ENCODE measurements at places on chromosomes 1 and 21. TPM values are rescaled to one million over a fixed set of nuclear protein-coding genes. Genes with fewer than 3 reads are reported as not detected.
A peak's percentile ranks its signal among the peaks of the same experiment; 100 is the strongest.

GRCh38 chr1:35586808-35587207, 13.7 kb downstream of the TFAP2E start:
- H3K4me3 ChIP-seq, result no peak overlapping the region
- 0 out of 2 replicates have a peak, but pooled peaks cover 3% of the 10 kb centered on the region for H3K36me3 ChIP-seq
- no peaks in the 10 kb centered on the region for H3K27me3 ChIP-seq

DNA sequence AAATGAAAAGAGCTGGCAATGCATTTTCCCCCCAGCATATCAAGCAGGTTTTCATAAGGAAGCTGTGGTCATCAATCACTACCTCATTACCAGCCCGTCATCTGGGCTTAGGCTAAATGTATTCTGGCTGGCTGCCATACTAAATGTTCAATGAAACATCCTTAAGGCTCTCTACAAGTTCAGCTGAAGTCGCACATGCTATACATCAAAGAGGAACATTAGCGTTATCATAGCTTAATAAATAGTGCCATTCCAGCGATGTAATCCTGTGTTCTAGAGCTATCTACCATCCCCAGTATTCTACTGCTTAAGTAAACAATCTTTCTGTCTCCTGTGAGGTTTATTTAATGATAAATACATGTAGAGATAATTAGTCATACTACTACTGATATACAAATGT, 288.8 kb downstream of the DPYD start:
- DNase-seq, result no peak
- H3K27ac ChIP-seq, result no peak overlapping the region
- H3K4me1 ChIP-seq, result no peaks in the 10 kb centered on the region

DNA sequence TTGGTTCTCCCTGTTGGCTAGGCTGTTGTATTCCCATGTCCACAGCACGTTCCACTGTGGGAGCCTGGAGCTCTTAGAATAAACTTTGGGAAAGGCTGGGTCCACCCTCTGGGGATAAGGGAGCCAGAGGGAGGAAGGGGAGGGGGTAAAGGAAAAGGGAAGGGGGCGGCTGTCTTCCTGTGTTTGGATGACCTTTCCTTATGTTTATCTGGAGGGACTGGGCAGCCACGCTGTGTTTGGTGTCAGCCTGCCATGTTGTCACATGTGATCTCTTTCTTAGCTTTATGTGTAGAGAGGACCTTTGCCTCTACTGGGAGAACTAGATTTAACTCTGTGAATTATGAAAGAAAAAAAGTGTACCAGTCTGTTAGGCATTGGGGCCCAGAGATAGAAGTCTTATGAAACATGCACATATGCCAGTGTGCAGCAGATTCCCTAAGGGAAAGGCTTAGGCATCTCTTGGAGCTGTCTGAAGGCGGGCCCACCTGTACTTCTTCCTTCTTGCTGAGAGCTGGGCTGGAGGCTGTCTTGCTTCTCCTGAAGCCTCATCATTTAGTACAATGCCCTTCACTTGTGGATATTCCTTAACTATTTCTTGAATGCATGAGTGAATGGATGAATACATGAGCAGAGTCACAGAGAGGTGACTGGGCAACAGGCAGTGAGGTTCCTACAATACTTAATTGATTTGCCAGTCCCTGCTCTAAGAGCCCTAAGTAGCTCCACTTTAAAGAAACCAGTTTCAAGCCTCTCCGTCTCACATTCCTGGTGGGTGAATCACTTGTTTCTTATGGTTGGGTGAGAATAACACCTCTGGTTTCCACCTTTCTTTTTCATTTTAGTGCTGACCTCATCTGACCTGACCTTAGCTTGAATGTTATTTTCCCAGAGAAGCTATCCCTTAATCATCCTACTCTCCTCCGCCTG, 62.5 kb upstream of the ARHGAP29 start:
- H3K36me3 ChIP-seq, result no peaks in the 10 kb centered on the region

DNA sequence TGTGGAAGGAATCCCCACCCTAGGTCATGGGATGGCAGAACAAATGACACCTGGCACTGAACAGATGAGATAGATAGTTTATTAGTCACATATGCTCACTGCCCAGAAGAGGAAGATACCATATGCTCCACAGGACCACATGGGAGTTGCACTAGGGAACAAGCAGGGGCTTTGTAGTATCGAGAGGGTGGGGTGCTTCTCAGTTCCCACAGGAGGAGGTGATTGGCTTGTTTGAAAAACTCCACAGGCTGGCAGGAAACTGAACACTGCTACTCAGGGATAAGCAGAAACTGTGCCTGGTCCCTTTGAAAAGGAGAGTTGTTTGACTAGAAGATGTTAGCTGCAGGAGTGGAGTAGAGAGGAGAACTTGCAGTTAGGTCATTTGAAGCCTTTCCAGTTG, 31.9 kb upstream of the RXRG start:
- no peaks in the 10 kb centered on the region for H3K36me3 ChIP-seq
- H3K4me3 ChIP-seq, result no peak overlapping the region
- DNase-seq, result no peak
- H3K4me1 ChIP-seq, result no peaks in the 10 kb centered on the region
- no peaks in the 10 kb centered on the region for H3K27me3 ChIP-seq
- H3K27ac ChIP-seq, result no peak overlapping the region

DNA sequence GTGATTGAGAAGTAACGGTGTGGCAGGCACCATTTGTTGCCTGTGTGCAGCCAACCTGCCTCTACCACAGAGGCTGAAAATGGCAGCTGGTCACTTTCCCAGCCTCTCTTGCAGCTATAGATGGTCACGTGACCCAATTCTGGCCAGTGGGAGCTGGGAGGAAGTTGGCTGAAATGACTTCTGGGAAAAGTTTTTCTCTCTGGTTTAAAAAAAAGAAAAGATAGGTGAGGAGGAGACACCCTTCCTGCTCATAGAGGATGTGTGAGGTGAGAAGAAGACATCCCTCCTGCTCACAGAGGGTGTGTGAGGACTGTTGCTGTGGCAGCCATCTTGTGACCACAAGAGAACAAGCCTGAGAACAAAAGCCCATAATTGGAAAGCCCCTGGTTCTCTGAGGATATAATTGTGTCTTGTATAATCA, 122.8 kb downstream of the SYF2 start:
- no peak overlapping the region for H3K4me3 ChIP-seq
- DNase-seq, result no peak
- H3K27me3 ChIP-seq, result no peaks in the 10 kb centered on the region
- peaks cover 2% of the 10 kb centered on the region for H3K36me3 ChIP-seq
- no peak overlapping the region for H3K27ac ChIP-seq
- no peaks in the 10 kb centered on the region for H3K4me1 ChIP-seq

- no peak for DNase-seq
- no peaks in the 10 kb centered on the region for H3K36me3 ChIP-seq
- H3K27me3 ChIP-seq, result no peaks in the 10 kb centered on the region
These were observed 19.8 kb downstream of the LRRC38 start for GRCh38 chr1:13494025-13494424.

- H3K4me3 ChIP-seq, result no peak overlapping the region
- DNase-seq, result no peak
- no peaks in the 10 kb centered on the region for H3K27me3 ChIP-seq
These were observed 58.4 kb upstream of the ATP1B1 start for GRCh38 chr1:169048043-169048442.

DNA sequence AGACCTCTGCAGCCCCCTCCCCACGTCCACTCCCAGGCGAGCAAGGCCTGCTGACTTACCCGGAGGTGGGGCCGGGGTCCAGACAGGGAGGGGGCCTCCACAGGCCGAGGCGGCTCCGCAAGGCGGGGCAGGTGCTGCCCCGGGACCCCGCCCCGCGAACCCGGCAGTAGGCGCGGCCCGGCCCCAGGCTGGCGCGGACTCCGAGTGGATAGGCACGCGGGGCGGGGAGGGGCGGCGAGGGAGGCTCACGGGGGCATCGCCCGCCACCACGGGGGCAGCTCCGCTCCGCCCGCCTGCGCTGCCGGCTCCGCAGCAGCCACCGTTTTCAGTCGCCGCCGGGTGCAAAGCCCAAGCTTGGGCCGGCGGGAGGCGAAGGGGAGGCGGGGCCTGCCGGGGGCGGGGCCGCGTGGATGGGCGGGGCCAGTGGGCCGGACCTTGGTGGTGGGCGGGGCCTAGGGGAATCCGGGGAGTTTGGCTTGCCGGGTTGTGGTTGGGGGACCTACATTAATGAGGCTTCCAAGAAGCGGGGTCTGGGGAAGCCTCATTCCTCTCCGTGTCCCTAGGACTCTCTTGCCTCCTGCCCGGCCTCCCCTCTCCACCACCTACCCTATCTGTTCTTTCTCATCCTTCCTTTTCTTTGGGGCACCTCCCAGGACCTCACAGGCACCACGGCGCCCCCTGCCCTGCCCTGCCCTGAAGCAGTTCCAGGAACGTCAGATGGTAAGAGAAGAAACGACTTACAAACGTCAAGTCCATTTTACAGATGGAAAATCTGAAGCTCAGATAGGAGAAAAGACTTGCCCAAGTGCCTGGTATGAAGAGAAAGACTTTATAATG, at the start of gene RIMS3:
TSS of gene RIMS3 (minus strand) at position 348 of the 837 bp plus-strand sequence. CDS start 23,757 bp downstream, outside the sequence.
- H3K4me1 ChIP-seq, result peaks cover 5% of the 10 kb centered on the region
- no peaks in the 10 kb centered on the region for H3K36me3 ChIP-seq
- peak within 1 kb of the TSS; percentile 95 for H3K4me3 ChIP-seq

- H3K4me1 ChIP-seq, result peaks cover 6% of the 10 kb centered on the region
- H3K27me3 ChIP-seq, result no peaks in the 10 kb centered on the region
- H3K36me3 ChIP-seq, result no peaks in the 10 kb centered on the region
- no peak overlapping the region for H3K27ac ChIP-seq
These were observed 80.5 kb upstream of the VAV3 start for GRCh38 chr1:108045460-108045859.

DNA sequence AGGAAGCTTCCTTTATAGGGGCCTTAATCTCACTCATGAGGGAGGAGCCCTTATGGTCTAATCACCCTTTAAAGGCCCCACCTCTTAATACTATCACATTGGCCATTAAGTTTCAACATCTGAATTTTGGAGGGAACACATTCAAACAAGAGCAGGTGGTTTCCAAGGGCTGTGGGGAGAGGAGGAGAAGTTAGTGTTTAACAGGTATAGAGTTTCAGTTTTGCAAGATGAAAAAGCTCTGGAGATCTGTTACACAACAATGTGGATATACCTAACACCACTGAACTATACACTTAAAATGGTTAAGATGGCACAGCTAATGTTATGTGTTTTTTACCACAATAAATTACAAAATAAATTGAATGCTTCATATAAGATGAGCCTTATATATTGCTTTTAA, 113.4 kb upstream of the DNAH14 start:
- H3K36me3 ChIP-seq, result peaks cover under 1% of the 10 kb centered on the region
- H3K4me1 ChIP-seq, result no peaks in the 10 kb centered on the region
- H3K4me3 ChIP-seq, result no peak overlapping the region
- H3K27ac ChIP-seq, result no peak overlapping the region

DNA sequence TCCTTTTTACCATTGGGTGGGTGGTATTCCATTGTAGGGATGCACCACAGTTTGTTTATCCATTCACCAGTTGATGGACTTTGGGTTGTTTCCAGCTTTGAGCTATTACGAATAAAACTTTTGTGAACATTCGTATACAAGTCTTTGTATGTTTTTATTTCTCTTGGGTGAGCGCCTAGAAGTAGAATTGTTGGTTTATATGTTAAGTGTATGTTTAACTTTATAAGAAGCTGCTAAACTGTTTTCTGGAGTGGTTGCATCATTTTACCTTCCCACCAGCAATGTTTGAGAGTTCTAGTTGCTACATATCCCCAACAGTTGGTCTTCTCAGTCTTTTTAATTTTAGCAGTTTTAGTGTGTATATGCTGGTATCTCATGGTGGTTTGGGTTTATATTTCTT, 132.5 kb downstream of the PEX14 start:
- no peak overlapping the region for H3K27ac ChIP-seq
- H3K4me3 ChIP-seq, result no peak overlapping the region
- H3K36me3 ChIP-seq, result no peaks in the 10 kb centered on the region
- no peaks in the 10 kb centered on the region for H3K4me1 ChIP-seq

GRCh38 chr1:76083189-76083588, 8.6 kb downstream of the ST6GALNAC3 start:
- no peaks in the 10 kb centered on the region for H3K36me3 ChIP-seq
- no peaks in the 10 kb centered on the region for H3K27me3 ChIP-seq
- H3K27ac ChIP-seq, result no peak overlapping the region

GRCh38 chr1:168320800-168321450, 40.2 kb downstream of the TBX19 start:
- H3K36me3 ChIP-seq, result peaks cover 4% of the 10 kb centered on the region
- H3K27me3 ChIP-seq, result no peaks in the 10 kb centered on the region
- H3K4me1 ChIP-seq, result peaks cover 5% of the 10 kb centered on the region
- H3K4me3 ChIP-seq, result no peak overlapping the region

GRCh38 chr1:176567190-176567794, 104.3 kb downstream of the PAPPA2 start:
- no peak overlapping the region for H3K4me3 ChIP-seq
- no peaks in the 10 kb centered on the region for H3K4me1 ChIP-seq
- no peaks in the 10 kb centered on the region for H3K27me3 ChIP-seq
- no peak overlapping the region for H3K27ac ChIP-seq
- H3K36me3 ChIP-seq, result no peaks in the 10 kb centered on the region

DNA sequence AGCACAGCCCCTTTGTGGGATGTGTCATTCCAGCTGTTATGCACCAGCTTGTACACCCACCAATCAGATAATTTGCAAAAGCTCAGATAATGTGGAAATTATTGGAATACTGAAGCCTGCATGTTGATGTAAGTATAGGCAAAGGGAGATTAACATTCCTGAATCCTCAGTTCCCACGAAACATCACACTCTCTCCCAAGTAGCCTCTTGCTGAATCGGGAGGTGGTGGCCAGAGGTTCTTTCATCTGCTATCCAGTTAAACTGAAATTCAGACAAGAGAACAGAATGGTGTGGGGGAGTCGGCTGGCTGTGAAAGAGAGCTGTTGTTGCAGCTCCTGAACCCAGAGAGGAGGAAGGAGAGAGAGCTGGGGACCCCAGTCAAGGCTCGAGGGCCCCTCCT, 170.9 kb downstream of the ZBTB18 start:
- no peaks in the 10 kb centered on the region for H3K4me1 ChIP-seq
- H3K4me3 ChIP-seq, result no peak overlapping the region
- no peak overlapping the region for H3K27ac ChIP-seq
- H3K36me3 ChIP-seq, result no peaks in the 10 kb centered on the region

DNA sequence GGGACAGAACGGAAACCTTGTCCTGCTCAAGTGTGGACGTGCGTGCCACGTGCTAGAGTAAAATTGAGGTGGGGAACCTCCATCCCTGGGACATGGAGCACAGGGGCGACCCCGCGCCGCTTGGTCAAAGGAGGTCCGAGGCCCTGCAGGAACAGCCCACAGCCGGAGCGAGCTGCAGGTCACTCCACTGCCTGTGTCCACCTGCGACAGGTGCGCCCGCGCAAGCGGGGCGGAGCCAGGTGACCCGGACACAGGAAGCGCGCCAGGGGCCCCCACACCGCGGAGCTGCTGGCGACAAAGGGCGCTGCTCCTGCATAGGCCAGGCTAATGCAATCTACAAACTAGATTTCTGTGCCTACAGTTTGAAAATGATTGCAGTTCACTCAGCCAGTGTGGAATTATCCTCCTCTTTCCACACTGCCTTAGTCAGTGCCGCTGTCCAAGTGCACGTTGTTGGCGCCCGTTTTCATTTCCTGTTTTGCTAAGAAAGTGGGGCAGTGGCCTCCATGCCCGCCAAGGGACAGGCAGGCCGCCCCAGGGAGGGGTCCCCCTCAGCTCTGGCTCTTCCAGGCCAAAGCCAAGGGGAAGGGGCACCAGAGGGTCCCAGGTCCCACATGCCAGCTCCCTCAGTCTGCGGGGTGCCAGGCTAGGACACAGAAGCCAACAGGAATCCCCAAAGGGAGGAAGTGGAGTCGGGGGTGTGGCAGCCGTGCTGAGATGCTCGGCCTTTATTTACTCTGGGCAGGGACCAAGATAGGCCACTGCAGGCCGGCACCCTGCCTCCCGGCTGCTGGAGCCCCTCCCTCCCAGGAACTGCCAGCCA, 4.3 kb upstream of the NADK start:
- DNase-seq, result peak; percentile 80
- H3K27me3 ChIP-seq, result no peaks in the 10 kb centered on the region
- peaks cover 13% of the 10 kb centered on the region for H3K4me1 ChIP-seq

Gene IGSF21
- 5.2 TPM for total RNA-seq

Gene VPS13D
- total RNA-seq, result 18.8 TPM

Gene PPOX
- total RNA-seq, result 39.8 TPM

Gene YIPF1
- total RNA-seq, result 29.1 TPM

Gene CDC42BPA
- total RNA-seq, result 30.1 TPM
